ENCODE measurements at places on chromosomes 16 and 17.

DNA sequence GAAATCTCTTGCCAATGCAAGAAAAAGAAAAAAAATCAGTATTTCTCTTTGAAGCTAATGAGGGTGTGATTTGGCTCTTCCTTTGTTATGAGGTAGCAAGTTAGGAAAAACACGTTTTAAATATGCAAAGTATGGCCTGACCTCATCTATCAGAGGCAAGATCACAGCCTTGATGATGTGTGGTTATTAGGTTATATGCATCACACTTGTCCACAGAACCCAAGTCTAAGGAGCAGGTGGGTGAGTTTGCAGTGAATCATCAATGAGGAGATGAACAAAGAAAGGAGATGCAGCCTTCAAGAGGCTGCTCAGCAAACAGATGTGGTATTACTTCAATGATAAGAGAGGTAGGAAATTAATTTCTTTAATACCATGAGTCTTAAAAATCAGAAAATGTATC lies 594.8 kb upstream of the CDH5 start:
- no peak overlapping the region for H3K4me3 ChIP-seq
- no peaks in the 10 kb centered on the region for H3K4me1 ChIP-seq
- no peak for DNase-seq

DNA sequence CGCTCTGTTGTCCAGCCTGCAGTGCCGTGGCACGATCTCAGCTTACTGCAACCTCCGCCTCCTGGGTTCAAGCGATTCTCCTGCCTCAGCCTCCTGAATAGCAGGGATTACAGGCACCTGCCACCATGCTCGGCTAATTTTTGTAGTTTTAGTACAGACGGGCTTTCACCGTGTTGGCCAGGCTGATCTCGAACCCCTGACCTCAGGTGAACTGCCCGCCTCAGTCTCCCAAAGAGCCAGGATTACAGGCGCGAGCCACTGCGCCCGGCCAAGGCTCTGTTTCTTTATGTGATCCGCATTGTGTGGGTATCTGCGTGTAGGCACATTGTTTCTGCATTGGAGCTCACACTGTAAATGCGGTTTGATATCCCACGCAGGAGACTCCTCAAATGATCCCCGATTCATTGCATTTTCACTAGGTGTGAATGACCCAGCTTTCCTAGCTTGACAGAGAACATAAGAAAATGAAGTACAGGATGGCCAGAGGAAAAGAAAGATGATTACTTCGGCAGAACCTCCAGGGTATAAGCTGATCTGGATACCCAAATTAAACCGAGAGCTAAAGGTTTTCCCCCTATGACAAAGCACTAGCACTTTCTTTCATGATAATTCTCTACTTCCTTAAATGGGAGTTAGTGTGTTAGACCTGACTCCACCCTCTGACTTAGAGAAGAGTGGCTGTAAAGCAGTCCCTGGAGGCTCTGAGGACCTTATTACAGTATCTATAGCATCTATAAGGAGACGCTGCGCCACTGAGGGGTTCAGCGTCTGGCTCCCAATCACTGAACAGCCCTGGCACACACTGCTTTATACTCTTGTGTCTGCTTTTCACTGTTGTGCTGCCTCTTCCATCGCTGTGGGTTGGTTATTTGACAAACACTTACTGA lies 17.3 kb downstream of the COTL1 start:
- H3K4me1 ChIP-seq: peaks cover 73% of the 10 kb centered on the region
- peaks cover 42% of the 10 kb centered on the region for H3K36me3 ChIP-seq
- no peaks in the 10 kb centered on the region for H3K27me3 ChIP-seq

GRCh38 chr16:55017321-55017720 lies 86.7 kb downstream of the IRX5 start:
- DNase-seq: no peak
- H3K4me3 ChIP-seq: no peak overlapping the region
- H3K36me3 ChIP-seq: peaks cover 4% of the 10 kb centered on the region
- H3K27me3 ChIP-seq: peaks cover 4% of the 10 kb centered on the region

DNA sequence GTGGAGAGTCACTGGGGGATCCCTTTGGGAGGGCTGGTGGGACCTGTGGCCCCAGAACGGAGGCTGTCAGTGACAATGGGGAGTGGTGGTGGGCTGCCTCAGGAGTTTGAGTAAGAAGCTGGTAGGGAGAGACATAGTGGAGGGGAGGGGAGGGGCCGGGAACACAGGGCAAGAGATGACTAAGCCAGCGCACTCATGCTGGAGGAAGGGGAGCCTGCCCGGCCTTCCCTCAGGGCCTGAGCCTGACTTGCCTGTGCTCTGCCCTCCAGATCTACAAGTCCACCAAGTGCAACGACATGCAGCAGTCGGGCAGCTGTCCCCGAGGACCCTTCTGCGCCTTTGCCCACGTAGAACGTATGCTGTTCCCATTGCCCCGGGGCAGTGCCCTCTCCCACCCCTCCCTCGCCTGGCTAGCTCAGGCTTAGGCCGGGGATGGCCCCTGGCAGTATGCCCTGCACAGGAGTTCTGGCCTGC lies 29.3 kb downstream of the UNC13D start:
- no peak for DNase-seq
- H3K27ac ChIP-seq: peak overlapping the region; percentile 58
- H3K4me3 ChIP-seq: no peak overlapping the region
- H3K27me3 ChIP-seq: no peaks in the 10 kb centered on the region
- peaks cover 7% of the 10 kb centered on the region for H3K36me3 ChIP-seq

Measured in activated naive CD8-positive, alpha-beta T cell treated with anti-CD3 and anti-CD28 coated beads, Interleukin-2, amount 10 ng/mL, durations not matched to agents 7 days and 5 days (primary cell).